ENCODE measurements at places on chromosomes 11 and 22.

DNA sequence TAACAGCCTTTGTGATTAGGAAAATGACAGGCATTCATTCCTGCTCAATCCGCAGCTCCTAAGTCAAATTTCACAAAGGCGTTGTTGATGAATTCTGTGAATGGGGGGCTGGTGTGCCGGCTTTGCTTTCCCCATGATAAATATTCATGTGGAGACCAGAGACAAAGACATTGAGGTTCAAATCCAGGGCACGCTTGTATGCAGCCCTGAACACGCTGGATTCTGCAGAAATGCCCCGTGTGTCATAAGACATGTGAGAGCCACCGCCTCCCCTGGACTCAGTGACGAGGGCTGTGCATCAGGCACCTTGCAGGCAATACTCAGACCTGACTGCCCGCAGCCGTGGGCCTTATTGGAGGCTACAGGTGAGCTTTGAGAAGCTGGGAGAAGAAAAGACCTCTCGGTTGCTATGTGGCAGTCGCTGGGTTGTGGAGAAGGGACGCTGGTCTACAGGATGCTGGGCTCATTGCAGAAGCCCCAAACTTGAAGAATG is 906.2 kb downstream of the BRD1 start:
- no peak for DNase-seq

DNA sequence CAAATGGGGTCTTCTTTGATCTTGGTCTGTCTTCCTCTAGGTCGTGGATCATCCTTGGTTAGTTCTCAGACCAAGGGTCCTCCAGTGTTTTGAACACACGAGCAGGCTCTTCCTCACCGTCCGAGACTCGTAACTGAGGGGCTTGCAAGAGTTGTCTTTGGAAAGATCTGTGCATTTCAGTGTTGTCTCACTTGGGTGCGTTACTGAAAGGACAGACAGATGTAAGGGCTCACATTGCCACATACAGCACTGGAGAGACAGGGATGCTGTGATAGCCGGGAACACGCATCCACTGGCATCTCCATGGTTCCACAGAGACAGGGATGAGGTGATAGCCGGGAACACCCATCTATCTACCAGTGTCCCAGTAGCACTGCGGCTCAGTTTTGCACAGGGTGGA is 15.7 kb downstream of the GLB1L2 start:
- no peak for DNase-seq

DNA sequence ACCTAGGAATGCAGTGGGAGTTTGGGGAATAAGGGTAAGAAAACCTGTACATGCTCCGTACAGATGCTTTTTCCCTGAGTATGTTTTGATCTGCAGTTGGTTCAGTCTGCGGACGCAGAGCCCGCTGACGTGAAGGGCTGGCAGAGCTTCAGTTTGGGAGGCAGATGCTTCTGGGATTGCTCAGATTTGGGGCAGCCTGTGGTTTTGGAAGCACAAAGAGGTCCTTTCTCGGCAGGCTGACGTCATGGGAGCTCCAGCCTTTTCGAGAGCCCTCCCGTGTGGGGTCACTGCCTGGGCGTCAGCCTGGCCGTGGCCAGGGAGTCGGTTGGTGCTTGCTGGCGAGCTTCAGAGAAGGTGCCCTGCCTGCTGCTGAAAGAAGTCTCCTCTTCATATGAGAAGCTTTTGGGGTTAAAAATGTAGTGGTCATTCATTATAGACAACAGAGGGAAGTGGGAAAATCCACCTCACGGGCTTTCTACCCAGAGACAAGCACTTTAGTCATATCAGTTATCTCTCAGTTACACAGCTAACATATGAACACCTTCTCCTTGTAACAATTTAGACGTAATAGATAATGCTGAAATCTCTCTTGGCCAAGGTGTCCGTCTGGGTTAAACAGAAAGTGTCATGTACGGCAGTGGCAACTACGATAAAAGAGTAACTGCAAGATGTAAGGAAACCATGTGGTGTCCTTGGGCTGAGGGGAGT is 26.8 kb downstream of the TPCN2 start:
- DNase-seq: no peak

DNA sequence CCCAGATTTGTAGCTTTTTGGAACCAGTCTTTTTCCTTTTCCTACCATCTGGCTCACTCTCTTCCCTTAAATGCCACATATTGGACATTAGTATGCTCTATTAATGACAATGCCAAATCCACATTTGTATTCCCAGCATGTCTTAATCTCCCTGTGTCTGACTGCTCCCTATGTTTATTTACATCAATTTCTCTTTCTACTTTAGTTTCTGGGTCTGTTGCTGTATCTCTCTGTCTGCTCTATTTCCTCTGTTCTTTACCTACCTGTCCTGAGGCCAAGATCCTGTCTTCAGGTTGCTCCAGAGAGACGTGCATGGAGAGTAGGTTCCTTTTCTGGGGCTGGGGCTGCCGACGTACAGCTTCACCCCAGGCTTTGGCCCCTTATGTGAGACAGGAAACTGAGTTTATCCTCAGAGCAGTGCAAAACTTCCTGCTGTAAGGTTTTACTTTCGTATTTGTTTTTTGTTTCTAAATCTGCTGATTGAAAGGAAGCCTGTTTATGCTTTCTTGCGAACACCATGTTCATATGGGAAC is 25.6 kb downstream of the OR2AG2 start:
- DNase-seq: no peak

GRCh38 chr11:128688896-128689546 is 4.9 kb upstream of the FLI1 start:
- DNase-seq: no peak

DNA sequence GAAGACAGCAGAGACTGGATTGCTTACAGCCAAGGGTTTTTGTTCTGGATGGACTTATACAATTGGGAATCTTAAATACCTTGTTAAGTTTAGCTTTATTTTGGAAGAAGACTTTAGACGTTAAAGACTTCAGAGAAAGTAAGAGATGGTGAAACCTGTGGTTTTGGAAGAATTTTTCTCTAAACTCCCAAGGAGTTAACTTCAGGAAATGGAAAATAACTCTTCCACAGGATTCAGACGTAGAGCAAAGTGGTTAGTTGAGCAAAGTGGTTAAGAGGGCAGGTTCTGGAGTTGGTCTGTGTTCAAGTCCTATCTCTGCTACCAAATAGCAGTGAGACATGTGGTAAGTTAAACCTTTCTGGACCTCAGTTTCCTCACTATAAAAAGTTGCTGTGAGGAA is 12.8 kb downstream of the PITPNB start:
- no peak for DNase-seq

- DNase-seq: no peak
These were observed 2.2 kb upstream of the CORO1B start for GRCh38 chr11:67445515-67445914.

DNA sequence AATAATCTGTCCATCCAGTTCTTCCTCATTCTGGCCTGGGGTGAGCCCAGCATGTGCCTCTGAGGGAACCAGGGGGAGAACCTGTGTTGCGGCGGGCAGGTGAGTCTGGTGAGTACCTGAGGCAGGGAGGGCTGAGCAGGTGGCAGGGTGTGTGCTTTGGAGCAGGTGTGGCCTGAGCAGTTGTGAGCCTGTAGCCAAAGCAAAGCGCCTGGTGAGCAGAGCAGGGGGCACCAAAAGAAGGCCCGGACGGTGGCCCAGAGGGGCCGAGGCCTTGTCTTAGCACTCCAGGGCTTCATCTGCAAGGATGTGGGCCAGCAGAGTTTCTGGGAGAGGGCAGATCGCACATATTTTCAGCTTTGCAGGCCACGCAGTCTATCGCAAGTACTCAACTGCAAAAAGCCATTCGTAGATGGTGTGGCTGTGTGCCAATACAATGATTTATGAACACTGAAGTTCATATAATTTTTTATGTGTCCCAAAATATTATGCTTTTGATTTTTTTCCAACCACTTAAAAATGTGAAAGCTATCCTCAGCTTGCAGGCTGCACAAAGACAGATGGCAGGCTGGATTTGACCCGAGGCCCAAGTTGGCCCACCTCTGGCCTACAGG is 8.7 kb downstream of the GLB1L2 start:
- no peak for DNase-seq

- no peak for DNase-seq
These were observed 87.2 kb upstream of the CADM1 start for GRCh38 chr11:115591380-115591779.

GRCh38 chr11:42812361-42812760 is 499.4 kb upstream of the API5 start:
- DNase-seq: no peak

DNA sequence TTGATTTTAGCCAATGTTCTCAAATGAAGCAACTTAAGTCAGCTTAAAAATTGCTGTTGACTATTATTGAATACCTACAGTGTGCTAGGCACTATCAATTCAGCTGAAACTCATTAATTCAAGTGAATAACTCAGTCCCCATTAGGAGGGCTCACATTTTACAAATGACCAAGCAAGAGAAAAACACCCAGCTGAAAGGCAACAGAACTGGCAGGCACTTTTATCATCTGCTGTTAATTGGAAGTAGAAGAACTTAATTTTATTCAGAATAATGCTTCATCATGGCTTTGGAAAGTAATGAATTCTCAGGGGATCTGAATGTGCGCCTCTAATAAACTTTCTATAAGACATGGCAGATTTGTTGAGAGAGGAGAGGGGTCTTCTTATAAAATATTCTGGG is 1066.9 kb downstream of the DLG2 start:
- no peak for DNase-seq

- DNase-seq: no peak
These were observed 53.1 kb downstream of the APOL3 start for GRCh38 chr22:36107436-36107835.

DNA sequence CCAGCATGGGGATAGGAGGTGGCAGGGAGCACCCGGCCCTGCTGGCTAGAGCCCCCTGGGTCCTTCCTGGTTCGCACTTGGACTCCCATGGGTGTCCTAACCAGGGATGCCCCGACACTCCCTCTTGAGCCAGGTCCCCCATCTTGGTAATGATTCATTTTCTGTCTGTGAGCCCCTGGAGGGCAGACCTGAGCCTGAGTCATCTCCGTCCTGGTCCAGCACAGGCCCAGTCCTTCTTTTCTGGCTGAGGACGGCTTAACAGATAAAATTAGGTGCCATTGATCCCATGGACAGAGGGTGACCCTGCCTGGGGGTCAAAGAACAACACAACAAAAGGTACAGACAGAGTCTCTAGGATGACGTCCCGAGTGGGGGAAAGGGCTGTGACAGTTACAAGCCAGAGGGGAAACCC is 3.5 kb downstream of the RHOD start:
- DNase-seq: no peak

DNA sequence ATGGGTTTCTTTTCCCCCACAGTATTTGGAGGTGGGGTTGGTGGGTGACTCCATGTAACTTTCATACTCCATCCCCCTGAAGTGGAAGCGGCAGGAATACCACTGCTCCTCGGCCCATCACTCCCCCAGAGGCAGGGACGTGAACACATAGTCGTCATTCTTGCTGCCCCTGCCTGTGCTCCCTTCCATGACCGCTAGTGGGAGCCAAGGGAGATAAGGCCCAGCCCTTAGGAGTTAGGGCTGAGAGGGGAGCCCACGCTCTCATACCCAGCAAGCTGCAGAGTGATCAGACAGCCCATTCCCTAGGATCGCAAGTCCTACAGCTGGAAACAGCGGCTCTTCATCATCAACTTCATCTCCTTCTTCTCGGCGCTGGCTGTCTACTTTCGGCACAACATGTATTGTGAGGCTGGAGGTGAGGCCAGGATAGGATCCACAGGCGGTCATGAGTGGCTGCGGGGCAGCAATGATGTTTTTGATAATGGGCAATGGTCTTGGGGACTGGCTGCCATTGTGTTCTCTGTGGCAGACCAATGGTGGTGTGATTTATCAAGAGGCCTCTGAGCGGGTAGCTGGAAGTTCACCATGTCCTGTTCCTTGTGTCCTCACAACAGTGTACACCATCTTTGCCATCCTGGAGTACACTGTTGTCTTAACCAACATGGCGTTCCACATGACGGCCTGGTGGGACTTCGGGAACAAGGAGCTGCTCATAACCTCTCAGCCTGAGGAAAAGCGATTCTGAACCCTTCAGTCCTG is 15.9 kb downstream of the RHOG start:
- DNase-seq: no peak

- no peak for DNase-seq
These were observed 3.3 kb upstream of the BCL9L start for GRCh38 chr11:118928870-118929500.

DNA sequence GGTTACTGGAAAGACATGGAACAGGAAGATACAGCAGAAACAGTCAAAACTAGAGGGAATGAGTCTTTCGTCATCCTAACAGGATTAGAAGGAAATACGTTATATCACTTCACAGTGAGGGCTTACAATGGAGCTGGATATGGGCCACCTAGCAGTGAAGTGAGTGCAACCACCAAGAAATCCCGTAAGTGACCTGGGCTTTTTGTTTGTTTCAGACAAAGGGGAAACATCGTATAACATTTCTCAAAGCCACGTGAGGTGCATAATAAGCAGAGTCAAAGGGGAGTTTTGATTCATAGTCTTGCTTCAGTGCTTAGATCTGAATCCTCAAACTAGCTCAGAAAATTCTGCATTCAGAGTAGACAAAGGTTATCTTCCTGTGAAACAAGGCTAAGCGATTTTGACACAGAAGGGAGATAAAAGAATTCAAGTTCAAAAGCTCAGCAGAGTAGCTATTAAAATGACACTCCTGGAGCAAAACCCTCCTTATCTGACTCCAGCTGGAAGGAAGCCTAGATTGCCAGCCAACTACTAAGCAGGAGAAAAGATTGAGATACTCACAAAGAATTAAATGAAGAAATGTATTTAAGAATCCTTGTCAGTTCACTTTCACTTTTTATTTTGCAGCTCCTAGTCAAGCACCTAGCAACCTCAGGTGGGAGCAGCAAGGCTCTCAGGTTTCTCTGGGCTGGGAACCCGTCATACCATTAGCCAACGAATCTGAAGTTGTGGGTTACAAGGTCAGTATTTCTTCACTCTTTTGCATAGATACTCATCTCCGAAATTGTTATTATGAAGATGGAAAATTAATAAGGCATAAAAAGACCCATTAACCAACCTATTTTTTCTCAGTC is 346.4 kb upstream of the ARHGAP42 start:
- DNase-seq: no peak

DNA sequence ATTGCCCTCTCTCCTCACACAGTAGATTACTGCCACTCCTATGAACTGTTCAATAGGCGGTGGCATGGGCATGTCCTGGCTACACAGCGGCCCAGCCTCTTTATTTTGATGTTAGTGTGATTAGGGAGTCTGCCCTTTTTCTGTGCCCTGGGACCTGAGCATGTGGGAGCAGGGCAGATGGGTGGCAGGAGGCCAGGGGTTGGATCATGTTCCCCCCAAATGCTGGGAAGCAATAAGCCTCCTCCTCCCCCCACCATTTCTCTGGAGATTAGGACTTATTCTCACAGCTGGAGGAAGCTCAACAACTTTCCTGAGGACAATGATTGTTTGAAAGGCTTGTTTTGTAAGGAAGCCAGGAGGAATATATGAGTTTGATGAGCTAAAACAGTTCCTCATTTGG is 848 bp downstream of the HEPN1 start:
- DNase-seq: no peak

GRCh38 chr11:130213143-130213978 is 53.8 kb downstream of the ST14 start:
- DNase-seq: peak; percentile 9

DNA sequence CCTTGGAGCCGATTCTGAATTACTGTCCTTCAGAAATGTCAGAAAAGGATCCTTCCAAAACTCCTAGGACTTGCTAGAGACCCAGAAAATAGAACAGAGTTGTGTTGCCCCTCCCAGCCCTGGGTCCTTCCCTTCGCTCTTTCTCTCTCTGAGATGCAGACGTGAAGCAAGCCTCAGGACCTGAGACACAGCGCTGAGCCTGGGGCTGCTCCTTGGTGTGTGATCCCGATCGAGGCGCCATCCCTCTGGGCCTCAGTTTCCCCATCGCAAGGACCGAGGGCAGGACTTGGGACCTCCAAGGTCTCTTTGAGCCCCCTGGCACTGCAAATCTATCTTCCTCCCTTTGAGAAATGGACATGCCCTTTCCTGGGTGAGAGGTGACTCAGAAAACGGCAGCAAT is 533.5 kb downstream of the TBC1D22A start:
- DNase-seq: no peak
